Stimulated activated naive CD8-positive, alpha-beta T cell treated with anti-CD3 and anti-CD28 coated beads, Interleukin-15, Interleukin-2, amounts not matched to agents 100 U/mL and 50 U/mL, for 24 hours (primary cell): ENCODE measurements at places on chromosomes 6 and 20.

DNA sequence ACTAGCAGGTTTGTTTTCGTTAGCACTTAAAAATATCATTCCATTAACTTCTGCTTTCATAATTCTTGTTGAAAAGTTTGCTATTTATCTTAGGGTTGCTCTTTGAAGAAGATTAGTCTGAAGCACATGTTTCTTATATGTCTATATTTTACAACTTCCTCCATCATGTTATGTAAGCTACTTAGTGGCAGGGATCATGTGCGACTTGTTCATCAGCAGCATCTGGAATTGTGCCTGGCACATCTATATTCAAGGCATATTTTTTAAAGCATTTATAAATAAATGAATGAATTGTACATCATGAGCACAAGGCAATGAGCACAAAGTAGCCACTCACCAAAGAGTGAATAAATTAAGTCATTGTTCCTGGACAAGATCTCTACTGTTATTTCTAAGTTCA, 187.2 kb upstream of the COL21A1 start:
- DNase-seq, result no peak

- no peak for DNase-seq
Measured at GRCh38 chr20:2626853-2627541, 25.4 kb upstream of the NOP56 start.

DNA sequence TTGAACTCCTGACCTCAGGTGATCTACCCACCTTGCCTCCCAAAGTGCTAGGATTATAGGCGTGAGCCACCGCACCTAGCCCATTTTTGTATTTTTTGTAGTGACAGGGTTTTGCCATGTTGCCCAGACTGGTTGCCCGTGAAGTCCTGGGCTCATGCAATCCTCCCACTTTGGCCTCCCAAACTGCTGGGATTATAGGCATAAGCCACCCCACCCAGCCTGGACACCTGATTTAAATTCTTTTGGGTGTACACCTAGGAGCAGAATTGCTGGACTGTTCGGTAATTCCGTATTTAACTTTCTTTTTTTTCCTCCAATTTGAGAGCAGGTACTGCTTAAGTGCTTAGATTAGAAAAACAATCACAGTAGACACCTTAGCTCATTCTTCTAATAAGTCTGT, 5.6 kb upstream of the NRM start:
- DNase-seq, result no peak

DNA sequence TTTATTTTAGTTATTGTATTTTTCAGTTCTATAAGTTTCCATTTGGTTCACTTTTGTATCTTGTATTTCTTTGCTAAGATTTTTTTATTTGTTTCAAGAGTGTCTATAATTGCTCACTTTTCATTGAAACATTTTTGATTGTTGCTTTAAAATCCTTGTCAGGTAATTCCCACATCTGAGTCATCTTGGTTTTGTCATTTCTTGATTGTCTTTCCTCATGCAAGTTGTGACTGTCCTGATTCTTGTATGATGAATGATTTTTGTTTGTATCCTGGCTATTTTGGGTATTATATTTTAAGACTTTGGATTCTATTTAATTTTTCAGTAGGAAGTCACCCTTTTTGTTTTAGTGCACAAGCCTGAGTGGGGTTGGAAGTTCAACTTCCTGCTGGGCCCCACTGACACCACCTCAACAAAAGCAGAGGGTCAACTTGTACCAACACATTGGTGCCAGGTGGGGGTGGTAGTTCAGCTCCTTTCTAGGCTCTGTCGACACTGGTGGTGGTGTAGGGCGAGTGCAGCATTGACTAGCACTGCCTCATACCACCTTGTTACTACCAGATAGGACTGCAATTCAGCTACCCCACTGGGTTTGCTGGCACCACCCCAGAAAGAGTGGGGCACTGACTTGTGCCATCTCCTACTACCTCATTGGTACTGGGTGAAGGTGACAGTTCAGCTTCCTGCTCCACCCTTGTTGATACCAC, 8.8 kb downstream of the RSPH3 start:
- peak; percentile 35 for DNase-seq

DNA sequence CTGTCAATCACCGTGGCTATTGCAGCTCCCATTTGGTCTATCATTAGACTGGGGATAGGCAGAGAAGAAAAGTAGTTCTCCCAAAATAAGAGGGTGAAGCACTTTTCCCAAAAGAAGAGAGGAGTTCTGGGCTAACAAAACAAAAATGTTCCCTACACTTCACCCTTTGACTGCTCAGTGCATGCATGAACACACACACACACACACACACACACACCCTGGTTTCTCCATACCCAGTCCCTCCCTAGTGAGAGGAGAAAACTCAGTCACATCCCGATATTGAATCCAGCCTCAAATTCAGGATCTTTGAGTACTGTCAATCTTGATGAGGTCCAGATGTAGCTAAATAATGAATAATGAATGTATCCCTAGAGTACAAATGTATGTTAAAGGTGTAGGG, 4.6 kb upstream of the TBPL1 start:
- no peak for DNase-seq

DNA sequence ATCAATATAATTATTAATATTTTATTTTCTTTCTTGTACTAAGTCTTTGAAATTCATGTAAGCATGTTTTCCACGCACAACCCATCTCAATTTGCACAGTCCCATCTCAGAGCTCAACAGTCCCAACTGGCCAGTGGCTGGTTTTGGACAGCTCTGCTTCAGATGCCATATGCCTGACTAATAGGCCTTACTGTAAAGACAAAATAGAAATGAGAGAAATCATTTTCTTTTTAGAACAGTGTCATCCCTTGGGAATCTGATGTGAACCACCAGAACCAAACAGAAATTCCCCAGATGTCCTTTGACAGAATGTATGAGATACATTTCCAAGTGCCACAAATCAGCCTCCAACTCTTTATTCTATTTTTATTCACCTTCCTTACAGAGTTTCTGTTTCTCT, 338.9 kb downstream of the ESR1 start:
- DNase-seq, result no peak
